Cardiac septum (tissue), 1 donor: ENCODE measurements at places on chromosomes 11 and 22.
A peak's percentile ranks its signal among the peaks of the same experiment; 100 is the strongest.

DNA sequence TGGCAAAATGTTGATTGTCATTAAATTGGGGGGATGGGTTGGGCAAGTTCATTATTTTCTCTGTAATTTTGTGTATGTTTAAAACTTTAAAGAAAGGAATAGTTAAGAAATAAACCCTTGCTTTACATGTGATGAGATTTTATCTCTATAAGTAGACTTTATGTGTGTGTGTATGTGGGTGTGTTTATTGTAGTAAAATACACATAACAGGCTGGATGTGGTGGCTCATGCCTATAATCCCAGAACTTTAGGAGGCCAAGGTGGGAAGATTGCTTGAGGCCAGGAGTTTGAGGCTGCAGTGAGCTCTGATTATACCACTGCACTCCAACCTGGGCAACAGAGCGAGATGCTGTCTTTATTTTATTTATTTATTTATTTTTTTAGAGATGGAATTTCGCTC lies 83.2 kb downstream of the KIAA1671 start:
- DNase-seq: no peak

DNA sequence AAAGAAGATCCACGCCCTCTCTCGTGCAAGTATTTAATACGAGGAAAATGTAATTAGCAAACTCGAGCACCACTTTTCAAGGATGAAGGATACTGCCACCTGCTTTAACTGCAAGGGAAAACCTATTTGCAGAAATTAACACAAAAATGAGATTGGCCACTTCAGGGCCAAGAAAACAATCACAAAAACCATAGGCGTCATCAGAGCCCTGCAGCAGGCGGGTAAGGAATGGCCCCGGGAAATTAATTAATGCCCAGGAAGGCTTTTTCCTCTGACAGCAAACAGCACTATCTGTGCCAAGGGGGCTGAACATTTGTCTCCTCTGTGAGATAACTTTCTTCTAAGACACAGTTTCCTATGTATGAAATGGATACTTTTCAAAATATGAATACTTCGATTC lies 255.7 kb downstream of the CTTN start:
- DNase-seq: no peak

- no peak for DNase-seq
These were observed 10.3 kb downstream of the PARVG start for GRCh38 chr22:44191036-44191454.

DNA sequence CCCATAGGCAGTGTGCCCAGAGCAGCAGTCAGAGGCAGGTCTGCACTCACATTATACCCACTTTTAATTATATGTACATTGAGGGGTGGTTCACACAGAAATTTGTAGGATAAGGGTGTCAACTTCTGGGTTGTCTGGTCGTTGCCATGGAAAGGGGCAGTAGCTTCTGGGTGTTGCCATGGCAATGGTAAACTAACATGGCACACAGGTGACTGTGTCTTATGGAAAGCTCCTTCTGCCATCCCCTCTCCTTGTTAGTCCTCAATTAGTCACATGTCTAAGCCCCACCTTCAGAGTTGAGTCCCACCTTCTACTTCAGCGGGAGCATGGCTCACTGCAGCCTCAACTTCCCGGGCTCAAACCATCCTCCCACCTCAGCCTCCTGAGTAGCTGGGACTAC lies 56.3 kb upstream of the ATXN10 start:
- no peak for DNase-seq

- no peak for DNase-seq
These were observed 134.2 kb downstream of the RBFOX2 start for GRCh38 chr22:35894464-35894878.

DNA sequence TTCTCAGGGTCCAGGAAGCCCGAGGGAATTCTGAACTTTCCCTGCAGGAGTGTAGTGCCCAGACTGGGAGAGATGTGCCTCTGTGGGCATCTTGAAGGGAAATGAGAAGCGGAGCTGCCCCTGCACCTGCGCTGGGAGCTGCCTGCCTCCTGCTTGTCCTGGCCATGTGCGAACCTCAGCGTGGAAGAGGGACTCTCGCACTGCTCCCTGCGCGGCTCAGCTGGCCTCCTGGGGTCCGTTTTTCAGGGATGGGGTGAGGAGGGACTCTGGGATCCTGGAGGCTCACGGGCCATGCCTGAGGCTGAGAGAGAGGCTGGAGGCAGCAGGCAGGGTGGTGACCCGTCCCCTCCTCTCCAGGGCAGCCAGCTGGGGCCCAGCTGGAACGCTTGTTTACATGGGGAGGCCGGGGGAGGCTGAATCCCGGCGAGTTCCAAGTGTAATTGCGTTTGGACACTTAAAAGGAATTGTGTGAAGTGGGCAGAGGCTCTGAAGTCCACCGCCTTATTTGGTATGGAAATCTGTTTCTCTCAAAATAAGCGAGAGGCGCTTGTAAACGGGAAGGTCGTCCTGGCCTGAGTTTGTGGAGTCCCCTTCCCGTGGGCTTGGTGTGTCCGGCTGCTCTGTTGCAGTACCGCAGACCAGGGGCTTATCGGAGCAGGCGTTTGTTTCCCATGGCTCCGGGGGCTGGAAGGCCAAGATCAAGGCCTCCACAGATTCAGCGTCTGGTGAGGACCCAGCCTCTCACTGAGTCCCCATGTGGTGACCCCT lies 1.2 kb upstream of the MRGPRF start:
- DNase-seq: no peak

- DNase-seq: no peak
These were observed 633.7 kb downstream of the TBC1D22A start for GRCh38 chr22:47396105-47396504.

- DNase-seq: no peak
These were observed 1.5 kb downstream of the ZNRF3 start for GRCh38 chr22:28884747-28885350.

DNA sequence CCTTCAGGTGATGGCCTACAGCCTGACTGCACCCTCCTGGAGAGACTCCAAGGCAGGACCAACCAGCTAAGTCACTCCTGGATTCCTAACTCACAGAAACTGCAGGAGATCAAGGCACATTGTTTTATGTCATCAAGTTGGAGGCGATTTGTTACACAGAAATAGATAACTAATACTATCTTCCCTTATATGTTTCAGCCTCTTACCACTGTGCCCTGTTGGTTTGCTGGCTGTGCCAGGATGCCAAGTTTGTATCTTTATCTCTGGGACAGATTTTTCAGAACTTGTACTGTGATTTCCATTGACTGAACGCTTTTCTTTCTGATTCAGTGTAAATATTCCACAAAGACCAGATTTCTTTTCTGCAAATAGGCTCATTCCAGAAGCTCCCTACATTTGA lies 76.2 kb upstream of the OPCML start:
- no peak for DNase-seq

- no peak for DNase-seq
These were observed 27.1 kb downstream of the NECTIN1 start for GRCh38 chr11:119701591-119702549.

DNA sequence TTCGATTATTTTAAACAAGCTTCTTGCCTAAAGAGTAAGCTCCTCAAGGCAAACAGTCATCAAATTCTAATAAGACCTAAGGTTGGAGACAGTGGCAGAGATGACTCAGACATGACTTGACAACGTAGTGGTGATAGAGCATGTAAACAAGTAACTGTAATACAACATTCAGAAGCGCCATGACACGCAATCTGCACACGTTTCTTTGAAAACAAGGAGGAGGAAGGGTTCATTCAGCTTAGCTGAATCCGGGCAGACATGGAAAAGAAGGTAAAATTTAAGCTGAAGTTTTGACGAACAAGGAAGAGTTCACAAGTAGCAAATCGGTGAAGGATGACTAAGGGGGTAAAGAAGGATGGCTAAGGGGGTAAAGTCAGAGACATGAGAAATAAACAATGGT lies 152.4 kb upstream of the ZC3H12C start:
- DNase-seq: no peak

GRCh38 chr11:59894616-59895015 lies 16.0 kb downstream of the OOSP3 start:
- DNase-seq: no peak

- DNase-seq: no peak
These were observed 82.3 kb downstream of the TRIM29 start for GRCh38 chr11:120055646-120056045.

DNA sequence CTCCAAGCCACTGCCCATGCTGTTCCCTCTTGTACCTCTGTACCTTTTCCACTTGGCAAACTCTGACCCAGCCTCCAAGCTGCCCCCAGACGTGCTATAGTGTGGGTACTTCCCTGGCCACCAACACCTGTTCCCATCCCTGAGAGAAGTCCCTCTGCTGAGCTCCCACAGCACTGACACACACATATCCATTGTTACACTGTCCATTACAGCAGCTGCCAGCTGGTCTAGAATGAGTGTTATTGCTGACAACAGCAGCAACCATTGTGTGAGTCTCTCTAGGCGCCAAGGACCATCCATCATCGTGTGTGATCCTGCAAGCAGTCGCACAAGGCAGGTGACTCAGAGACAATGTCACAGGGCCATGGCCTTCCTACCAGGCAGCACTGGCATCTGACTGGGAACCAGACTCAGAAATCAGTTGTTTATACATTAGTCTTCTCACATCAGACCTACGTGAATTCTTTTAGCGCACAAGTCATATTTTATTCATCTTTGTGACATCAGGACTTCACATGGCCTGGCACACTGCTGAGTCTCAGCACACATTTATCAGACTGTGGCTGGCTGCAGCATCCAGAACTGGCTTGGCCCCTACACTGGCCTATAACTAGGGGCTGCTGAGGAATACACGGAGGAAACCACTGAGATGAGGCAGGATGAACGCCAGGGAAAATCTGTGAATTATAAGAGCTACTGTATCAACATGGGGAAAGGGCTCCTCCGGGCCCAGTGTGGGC lies 56.4 kb downstream of the SGSM3 start:
- DNase-seq: no peak

- DNase-seq: no peak
These were observed 946.0 kb downstream of the FAM181B start for GRCh38 chr11:81787584-81788049.

DNA sequence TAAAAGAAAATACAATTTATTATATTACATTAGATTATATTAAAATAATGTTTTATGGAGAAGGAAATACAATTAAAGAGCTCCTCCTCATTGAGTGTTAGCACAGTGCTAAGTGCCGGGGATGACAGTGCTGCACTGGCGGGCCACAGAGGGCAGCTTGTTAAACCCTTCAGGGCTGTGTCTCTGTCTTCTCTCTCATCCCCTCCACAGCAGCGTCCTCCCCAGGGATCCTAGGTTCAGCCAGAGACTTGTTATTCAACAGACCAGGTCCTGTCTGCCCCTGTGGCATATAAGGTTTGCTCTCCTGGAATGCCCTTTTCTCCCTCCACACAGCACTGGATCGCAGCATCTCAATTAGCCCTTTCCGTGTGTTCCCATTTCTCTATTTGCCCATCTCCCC lies 14.2 kb downstream of the THYN1 start:
- no peak for DNase-seq

- peak; percentile 98 for DNase-seq
These were observed at the start of gene YWHAH for GRCh38 chr22:31943978-31944699. Gene YWHAH (plus strand): TSS chr22:31944535. CDS start chr22:31944734, 199 bp downstream.

- no peak for DNase-seq
These were observed 470 bp downstream of the NUMA1 start for GRCh38 chr11:72079819-72080325.

- DNase-seq: peak; percentile 26
These were observed 61.3 kb downstream of the MN1 start for GRCh38 chr22:27740202-27740748.

GRCh38 chr22:49934160-49934890 lies 15.9 kb downstream of the CRELD2 start:
- DNase-seq: peak; percentile 89

DNA sequence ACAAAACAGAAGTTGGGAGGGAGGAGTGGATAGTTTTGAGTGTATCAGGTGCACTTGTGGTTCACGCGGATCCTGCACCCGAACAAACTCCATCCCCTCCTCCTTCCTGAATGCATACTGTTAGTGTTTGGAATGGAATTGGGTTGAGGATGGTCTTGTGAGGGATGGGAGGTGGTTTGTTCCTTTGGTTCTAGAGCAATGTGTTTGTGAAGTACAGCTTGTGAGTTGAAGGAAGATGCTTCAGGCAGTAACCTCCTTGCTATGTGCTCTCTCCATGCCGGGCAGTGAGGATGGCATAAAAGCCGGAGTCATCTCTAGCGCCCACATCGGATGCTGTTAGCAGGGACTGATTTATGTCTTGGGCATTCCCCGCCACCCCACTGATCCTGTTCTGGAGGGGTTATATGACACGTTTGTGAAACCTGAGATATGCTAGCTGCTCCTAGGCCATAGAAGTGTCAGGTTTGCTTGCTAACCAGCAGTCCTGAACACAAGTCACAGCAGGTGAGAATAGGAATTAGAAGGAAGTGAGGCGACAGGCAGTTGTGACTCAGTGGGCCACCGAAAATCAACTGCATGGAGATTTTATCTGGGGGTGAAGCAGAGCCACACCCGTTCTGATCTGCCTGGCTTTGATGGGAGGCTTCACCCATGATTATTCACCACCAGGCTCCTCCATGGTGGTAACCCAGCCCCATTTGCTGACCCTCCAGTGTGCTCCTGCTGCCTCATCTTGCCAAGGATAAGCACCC lies 2.2 kb downstream of the BCR start:
- DNase-seq: no peak

GRCh38 chr11:66329165-66329673 lies 7.0 kb downstream of the RIN1 start:
- DNase-seq: no peak

DNA sequence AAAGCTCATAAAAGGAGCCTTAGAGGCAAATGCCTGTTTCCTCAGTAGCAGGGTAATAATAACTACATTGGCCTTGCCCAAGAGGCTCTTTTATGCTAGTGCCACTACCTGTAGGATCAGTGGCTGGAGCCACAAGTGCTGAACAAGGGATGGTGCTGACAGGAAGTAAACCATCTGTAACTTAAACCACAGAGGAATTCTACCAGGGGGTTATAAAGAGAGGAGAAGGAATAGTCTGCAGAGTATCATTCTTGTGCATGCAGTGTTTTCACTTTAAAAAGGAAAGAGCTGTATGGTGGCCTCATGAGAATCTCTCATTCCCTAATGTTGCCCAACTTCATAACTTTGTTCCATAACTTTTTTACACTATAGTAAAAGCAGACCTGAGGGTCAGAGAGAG lies 168.1 kb downstream of the DBX1 start:
- DNase-seq: peak; percentile 3

DNA sequence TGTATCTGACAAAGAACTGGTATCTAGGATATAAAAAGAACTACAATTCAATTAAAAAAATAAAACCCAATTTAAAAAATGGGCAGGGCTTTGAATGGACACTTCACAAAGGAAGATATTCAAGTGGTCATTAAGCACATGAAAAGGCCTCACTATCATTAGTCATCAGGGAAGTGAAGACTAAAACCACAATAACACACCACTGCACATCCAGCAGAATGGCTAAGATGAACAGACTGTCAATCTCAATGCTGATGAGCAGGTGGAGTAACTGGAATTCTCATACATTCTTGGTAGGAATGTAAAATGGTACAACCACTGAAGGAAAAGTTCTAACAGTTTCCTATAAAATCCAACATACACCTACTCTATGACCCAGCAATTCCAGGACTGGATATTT lies 8.9 kb downstream of the HPS4 start:
- DNase-seq: no peak

DNA sequence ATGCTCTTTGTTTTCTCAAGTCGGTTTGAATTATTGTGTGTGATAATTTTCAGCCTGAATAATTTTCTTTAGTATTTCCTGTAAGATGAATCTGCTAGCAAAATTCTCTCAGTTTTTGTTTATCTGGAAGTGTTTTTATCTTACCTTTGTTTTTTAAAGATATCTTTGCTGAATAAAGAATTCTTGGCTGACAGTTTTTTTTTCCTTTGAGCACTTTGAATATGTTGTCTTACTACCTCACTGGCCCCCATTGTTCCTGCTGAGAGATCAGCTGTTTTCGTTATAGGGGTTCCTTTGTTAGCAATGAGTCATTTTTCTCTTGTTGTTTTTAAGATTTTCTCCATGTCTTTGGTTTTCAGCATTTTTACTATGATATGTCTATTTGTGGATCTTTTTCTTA lies 63.0 kb downstream of the HORMAD2 start:
- DNase-seq: no peak
